ENCODE measurements at places on chromosomes 7 and 10. TPM values are rescaled to one million over a fixed set of nuclear protein-coding genes. Genes with fewer than 3 reads are reported as not detected.

DGKI gene
- 13.4 TPM for total RNA-seq

SLC26A3 gene
- total RNA-seq, result 0.11 TPM

ASZ1 gene
- total RNA-seq, result not detected

TWNK gene
- total RNA-seq, result 11.5 TPM

PFKFB3 gene
- total RNA-seq, result 68.0 TPM

MKX gene
- total RNA-seq, result 15.8 TPM

GRCh38 chr10:24545585-24545984 is 178.1 kb downstream of the ARHGAP21 start:
- H3K27ac ChIP-seq, result no peak overlapping the region
- DNase-seq, result no peak
- peaks cover 15% of the 10 kb centered on the region for H3K36me3 ChIP-seq
- H3K4me3 ChIP-seq, result no peak overlapping the region
- no peaks in the 10 kb centered on the region for H3K4me1 ChIP-seq

- H3K27me3 ChIP-seq, result no peaks in the 10 kb centered on the region
- H3K4me1 ChIP-seq, result no peaks in the 10 kb centered on the region
- H3K36me3 ChIP-seq, result no peaks in the 10 kb centered on the region
- no peak for DNase-seq
- no peak overlapping the region for H3K4me3 ChIP-seq
These were observed 73.9 kb downstream of the CELF2 start for GRCh38 chr10:11091517-11092102.

Data from ascending aorta (tissue), 2 donors.